ENCODE measurements at places on chromosomes 7 and 10.

DNA sequence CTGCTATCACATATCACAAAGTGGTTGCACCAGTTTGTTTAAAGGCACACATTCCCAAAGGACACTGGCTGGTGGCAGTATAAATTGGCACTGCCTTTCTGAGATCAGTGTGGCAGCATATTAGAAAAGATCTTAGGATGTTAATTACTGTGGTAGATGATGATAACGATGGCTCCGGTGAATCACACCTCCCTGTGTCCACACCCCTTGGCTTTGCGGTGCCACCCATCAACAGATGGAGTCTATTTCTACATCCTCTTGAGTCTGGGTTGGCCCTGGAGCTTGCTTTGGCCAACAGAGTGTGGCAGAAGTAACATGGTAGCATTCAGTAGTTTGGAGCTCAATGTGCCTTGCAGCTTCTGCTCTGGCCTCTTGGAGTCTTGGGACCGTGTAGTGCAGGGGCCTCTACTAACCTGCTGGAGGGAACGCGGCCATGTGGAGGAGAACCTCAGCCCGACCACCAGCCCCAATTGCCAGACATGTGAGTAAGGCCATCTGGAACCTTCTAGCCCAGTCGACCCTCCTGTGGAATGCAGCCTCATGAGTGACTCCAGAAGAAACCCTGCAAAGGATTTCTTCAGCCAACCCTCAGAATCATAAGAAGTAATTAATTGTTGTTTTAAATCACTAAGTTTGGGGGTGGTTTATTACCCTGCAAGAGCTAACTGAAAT is 27.2 kb upstream of the PLEKHA1 start:
- no peak for DNase-seq

GRCh38 chr7:108345710-108346336 is 110.4 kb downstream of the NRCAM start:
- no peak for DNase-seq

DNA sequence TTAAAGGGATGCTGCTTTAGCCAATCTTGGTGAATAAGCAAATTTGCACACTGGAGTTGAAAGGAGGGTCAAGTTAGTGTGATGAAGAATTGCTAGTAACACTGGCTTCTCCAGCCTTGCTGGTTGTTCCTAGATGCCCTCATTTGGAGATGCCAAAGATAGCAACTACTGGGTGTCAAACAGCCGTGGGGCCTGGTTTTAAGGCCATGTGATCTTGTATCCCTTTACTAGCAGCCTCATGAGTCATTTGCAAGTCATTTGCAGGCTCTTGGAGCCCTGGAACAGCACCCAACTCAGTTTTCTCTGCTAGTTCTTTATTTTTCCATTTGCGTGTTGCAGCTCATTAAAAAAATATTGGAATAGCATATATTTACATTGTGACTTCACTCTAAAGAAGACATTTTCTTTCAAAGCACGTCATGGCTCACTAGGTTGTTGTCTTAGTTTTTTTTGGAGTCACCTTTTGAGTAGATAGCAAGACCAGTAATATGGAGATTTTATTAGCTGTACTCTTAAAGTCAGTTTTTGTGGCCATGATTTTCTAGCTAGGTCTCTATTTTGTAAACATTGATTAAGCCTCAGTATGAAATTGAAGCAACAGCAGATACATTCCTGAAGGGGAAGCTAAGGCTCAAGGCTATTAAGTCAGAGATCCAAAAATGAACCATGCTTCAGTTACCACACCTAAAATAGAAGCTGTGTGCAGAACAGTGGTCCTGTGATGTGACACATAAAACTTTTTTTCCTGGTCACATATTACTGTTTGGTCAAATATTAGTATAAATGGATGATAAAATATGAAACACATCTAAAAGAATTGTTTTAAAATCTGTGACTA is 1.3 kb downstream of the LSMEM1 start:
- DNase-seq, result peak; percentile 36

DNA sequence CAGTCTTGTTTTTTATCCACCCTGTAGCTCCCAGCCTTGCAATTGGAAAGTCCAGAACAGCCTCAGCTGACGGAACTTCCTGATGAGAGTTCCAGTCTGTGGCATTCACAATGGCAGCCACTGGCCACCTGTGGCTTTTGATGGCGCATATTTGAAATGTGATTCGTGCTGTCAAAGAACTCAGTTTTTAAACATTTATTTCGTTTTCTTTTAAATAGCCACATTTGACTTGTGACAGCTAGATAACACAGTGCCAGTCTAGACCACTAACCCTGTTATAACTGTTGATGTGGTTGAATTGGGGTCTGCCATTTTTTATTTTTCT is 97.3 kb downstream of the INPP5A start:
- no peak for DNase-seq

DNA sequence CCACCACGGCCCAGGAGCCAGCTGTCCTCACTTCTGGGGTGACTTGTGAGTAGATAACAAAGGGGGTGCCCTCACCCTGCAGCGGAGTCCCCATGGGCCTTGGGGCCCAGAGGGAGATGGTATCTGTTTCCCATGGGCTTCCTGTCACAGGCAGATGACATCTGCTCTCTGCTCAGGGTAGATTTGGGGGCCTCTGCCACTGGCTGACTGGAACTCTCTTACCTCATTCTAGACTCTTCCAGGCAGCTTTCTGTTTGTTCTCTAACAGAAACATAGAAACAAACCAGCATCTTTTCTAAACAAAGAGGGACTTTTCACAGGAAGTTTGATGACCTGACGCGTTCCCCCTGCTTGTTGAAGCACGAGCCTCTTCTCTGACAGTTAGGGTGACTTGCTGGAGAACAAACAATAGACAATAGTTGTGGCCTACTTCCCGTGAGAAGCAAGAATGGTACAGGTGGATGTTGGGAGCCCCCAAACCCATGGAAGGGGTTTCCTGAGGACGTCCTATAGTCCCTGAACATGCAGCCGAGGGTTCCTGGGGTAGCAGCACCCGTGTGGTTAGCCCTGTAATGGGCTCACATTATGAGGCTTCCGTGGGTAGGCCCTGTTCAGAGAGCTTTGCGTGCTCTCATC is 61.6 kb downstream of the GRK5 start:
- DNase-seq, result no peak

DNA sequence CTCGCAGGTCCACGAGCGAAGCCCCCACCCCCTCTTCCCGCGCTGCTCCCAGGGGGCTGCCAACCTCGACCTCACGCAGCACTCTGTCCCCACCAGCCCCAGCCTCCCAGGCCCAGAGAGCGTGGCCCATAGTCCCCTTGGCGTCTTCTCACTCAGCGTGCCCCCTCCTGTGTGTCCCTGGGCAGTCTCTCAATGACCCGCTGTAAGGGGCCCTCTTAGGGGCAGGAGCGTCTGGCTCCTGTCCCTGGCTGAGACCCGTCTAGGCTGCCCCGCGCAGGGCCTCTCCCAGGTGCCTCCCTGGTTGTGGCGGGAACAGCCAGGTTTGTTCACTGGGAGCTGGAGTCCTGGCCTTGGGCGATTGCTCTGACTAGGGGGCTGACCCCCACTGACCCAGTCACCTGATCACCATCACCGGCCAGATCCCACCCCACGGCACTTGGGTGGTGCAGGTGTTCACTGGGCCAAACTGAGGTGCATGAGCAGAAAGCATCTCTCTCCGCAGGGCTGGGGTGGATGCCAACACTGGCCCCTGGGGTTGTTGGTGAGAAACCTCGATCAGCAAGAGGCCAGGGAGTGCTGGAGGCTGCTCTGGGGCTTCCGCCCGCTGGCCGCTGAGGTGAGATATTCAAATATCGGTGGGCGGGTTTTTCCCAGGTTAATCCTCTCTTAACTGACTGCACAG is 12.6 kb upstream of the WDFY4 start:
- no peak for DNase-seq

DNA sequence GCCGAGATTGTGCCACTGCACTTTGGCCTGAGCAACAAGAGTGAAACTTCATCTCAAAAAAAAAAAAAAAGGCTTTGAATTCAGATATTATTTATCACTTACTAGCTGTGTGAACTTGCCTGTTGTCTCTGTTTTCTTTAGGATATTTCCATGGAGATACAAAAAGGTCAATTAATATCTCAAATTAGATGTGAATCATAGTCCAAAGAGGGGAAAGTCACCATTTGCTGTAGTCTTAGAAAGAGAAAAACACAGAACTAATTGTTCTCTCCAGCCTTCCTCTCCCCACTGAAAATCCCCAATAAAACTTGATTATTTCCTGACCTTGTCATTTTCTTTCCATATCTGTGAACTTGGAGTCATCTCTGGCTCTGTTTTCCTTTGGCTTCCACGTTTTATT is 21.2 kb downstream of the HEPACAM2 start:
- DNase-seq, result no peak

GRCh38 chr10:4108693-4109092 is 323.7 kb upstream of the KLF6 start:
- no peak for DNase-seq

GRCh38 chr7:157703534-157704195 is 366.9 kb downstream of the DNAJB6 start:
- DNase-seq, result no peak

- no peak for DNase-seq
Observed at GRCh38 chr10:113982769-113983168, 60.9 kb upstream of the ADRB1 start.

DNA sequence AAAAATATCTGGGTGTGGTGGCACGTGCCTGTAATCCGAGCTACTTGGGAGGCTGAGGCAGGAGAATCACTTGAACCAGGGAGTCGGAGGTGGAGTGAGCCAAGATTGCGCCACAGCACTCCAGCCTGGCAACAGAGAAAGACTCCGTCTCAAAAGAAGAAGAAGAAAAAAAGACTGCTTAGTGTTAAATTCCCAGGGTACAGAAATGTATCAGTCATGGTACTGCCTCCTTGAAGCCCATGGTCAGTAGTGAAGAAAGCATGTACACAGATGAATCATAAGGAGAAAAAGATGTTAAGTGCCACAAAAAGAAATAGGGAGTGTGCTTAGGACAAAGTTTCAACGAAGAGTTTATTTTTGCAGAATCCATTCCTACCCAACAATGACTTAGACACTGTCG is 62.5 kb upstream of the KMT2E start:
- DNase-seq, result no peak

- no peak for DNase-seq
Observed at GRCh38 chr7:2487586-2488271, 11.5 kb upstream of the GRIFIN start.

- no peak for DNase-seq
Observed at GRCh38 chr10:72068901-72069446, 19.4 kb downstream of the SPOCK2 start.
